ENCODE measurements at places on chromosomes 7 and 10. TPM values are rescaled to one million over a fixed set of nuclear protein-coding genes. Genes with fewer than 3 reads are reported as not detected.

GRCh38 chr7:99731638-99732374 lies 3.2 kb downstream of the CYP3A7 start:
- DNase-seq: no peak

DNA sequence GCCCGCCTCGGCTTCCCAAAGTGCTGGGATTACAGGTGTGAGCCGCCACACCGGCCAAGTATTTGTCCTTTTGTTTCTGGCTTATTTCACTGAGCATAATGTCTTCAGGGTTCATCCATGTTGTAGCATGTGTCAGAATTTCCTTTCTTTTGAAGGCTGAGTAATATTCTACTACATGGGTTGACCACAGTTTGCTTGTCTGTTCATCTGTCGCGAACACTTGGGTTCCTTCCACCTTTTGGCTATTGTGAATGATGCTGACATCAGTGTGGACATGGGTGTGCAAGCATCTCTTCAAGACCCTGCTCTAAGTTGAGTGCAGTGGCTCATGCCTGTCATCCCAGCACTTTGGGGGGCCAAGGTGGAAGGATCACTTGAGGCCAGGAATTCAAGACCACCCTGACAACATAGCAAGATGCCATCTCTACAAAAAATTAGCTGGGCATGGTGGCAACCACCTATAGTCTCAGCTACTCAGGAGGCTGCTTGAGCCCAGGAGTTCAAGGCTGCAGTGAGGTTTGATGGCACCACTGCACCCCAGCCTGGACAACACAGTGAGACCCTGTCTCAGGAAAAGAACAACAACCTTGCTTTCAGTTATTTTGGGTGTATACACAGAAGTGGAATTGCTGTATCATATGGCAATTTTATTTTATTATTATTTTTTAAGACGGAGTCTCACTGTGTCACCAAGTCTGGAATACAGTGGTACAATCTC lies 17.0 kb downstream of the CHST12 start:
- no peak for DNase-seq

DNA sequence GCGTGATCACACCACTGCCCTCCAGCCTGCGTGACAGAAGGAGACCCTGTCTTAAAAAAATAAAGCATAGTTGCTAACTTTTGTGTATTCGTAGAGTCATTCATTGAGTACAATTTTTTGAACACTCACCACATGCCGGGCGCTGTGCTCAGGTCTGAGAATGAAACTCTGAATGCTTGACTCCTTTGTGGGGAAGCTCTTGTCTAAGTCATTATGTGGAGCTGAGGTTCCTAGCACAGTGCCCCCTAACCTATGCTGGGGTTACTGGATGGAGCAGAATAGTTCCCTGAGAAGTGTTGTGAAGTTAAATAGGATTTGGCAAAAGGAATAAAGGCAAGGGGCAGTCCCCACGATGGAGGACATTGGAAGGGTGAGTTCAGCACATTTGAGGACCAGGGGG lies 123.3 kb downstream of the CELF2 start:
- DNase-seq: no peak

DNA sequence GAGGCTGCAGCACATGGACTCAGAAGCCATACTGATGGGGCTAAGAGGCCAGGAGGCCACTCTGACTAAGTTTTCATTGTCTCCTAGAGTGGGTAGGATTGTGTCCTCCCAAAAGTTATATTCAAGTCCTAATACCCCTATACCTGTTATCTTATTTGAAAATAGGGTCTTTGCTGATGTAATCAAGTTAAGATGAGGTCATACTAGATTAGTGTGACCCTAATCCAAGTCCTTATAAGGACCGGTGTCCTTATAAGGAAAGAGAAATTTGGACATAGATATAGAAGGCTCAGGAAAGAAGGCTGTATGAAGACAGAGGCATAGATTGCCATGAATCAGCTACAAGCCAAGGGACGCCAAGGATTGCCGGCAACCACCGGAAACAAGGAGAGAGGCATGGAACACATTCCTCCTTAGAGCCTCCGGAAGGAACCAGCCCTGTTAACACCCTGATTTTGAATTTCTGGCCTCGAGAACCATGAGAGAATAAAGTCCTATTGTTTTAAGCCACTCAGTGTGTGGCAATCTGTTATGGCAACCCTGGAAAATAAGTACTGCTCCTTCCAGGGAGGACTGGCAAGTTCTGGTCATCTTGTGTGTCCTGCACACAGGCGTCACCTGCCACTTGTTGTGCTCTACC lies 157.0 kb downstream of the EMX2 start:
- DNase-seq: no peak

DNA sequence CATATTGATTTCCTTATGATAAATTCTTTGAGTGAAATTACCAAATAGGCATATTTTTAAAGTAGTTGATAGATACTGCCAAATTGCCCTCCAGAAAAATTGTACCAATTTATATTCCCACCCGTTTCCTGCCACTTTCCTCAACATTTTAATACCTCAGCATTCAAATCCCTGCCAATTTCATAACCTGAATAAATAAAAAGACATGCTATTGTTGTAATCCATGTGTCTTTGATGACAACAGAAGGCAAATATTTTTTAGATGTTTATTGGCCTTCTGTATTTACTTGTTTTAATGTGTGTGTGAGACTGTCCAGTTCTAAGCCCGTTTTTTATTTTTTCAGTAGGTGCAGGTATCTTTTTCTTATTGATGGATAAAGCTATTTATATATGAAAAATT lies 71.7 kb downstream of the TEX36 start:
- no peak for DNase-seq

- no peak for DNase-seq
Observed at GRCh38 chr10:3783316-3783681, 1.7 kb downstream of the KLF6 start.

- no peak for DNase-seq
Observed at GRCh38 chr7:22325671-22326070, 31.3 kb downstream of the RAPGEF5 start.

- no peak for DNase-seq
Observed at GRCh38 chr10:51073453-51074237, 642 bp upstream of the PRKG1 start.

GRCh38 chr10:88138319-88138848 lies 275.0 kb downstream of the PTEN start:
- no peak for DNase-seq

- DNase-seq: no peak
Observed at GRCh38 chr7:34991938-34992840, 45.1 kb downstream of the DPY19L1 start.

DNA sequence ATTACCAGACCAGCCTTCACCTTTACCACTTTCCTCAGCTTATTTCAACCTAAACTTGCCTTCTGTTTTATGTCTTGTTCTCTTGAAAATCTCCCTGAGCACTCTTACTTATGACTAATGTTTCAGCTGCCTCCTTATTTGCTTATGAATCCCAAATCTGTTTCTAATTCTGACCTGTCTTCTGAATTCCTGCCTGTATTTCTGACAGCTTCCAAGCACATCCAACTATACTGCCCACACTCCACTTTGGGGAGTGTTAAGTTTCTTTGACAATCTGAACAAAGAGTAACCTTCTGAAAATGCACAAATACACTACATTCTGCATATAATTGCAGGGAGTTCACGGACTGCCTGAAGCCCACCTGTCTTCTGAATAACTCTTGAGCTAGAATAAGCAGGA lies 48.7 kb downstream of the ARMC3 start:
- no peak for DNase-seq

GRCh38 chr7:17745610-17746009 lies 194.7 kb downstream of the SNX13 start:
- no peak for DNase-seq

DNA sequence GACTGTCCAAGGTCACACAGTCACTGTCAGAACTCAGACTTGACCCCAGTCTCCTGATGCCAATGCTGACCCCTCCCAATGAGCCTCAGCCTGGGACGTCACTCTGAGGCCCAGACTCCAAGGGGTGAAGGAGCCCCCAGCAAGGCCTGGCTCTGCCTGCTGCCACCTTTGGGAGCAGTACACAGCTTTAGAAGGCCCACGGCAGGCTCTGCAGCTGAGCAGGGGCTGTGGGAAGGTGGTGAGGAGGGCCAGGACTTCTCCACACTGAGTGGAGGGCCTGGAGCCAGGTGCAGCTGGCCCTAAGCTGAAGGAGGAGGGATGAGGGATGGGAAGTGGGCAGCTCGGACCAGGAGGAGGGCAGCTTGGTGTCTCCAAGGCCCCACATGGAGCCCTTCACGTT lies 23.9 kb upstream of the ZMIZ1 start:
- DNase-seq: no peak

- no peak for DNase-seq
Observed at GRCh38 chr7:71112436-71112835, 19.5 kb upstream of the GALNT17 start.

GRCh38 chr7:153939177-153939576 lies 113.0 kb upstream of the DPP6 start:
- no peak for DNase-seq

DNA sequence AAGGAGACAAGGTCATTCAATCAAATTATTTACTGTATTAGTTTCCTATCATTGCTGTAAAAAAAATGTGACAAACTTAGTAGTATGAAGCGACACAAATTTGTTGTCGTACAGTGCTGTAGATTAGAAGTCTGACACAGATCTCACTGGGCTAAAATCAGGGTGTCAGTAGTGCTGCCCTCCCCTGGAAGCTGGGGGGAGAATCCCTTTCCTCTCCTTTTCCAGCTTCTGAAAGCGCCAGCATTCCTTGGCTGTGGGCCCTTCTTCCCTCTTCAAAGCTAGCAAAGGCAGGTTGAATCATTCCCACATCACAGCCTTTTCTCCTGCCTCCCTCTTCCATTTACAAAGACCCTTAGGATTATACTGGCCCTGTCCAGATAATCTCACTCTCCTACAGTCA lies 28.0 kb downstream of the VPS41 start:
- no peak for DNase-seq

- peak; percentile 36 for DNase-seq
Observed at GRCh38 chr10:129659508-129660268, 192.6 kb downstream of the MGMT start.

The AP4M1 gene
- 36.5 TPM for polyA plus RNA-seq

The HBP1 gene
- 94.8 TPM for polyA plus RNA-seq

The CALHM1 gene
- not detected for polyA plus RNA-seq

The STEAP1 gene
- 1.4 TPM for polyA plus RNA-seq

The ASB10 gene
- not detected for polyA plus RNA-seq

Data from right lung (tissue), 10 donors.